ENCODE measurements at places on chromosomes 6 and 20.
A peak's percentile ranks its signal among the peaks of the same experiment; 100 is the strongest.

- DNase-seq = no peak
Measured at GRCh38 chr20:15236812-15237211, 899.4 kb upstream of the FLRT3 start.

DNA sequence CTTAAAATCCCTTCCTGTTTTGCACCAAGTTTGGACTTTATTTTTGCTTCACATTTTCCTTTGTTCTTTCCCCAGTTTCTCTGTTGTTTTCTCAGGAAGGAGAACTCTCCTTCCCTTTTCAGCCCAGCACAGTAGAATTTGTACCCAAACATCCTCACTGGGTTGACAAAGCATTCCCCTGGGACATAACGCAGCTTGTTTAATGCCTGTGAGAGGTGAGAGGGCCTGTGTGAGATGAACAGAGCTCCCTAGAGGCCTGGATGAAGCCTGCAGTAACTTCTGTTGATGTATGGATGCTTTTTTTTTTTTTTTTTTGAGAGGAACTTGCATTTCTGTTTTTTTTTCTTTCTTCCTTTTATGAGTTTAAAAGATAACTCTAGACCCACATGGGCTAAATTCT lies 104.9 kb upstream of the SLC22A23 start:
- DNase-seq = peak; percentile 43

DNA sequence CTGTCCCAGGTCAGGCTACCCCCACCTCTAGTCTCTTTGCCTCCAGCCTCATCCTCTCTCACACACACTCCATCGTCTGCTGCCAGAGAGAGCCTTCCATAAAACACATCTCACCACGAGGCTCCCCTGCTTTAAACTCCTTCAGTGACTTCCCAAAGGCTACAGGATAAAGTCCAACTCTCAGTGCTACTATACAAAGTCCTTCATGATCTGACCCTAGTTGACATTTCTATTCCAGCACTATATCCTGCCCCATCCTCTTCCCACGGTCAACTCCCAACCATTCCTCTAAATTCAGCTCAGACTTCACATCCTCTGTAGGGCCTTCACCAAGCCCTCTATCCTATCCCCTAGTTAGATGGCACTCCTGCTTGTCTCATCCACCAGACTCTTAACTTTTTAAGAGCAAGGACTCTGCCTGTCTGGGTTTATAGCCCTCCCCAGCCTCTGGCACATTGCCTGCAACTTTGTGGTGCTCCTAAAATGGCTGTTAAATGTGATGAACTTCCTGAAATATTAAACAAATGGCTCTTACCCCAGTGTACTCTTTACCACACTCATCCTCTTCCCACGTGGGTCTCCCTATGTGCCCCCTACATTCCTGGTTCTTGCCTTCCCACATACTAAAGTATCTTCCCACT lies 36.1 kb downstream of the KIF16B start:
- DNase-seq = no peak

DNA sequence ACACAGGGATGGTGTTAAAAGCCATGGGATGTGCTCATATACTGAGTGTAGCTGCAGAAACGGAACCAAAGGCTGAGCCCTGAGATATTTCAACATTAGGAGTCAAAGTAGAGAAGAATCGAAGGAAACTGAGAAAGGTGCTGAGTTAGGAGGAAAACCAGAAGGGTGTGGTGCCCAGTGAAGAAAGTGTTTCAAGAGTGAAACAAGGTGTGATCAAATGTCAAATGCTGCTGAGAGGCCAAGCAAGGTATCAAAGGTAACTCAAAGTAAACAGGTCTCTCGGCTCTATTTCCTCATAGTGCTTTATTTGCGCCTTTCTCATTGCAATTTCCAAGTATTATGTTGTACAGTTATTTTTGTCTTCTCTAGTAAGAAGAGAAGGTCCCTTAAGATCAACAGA lies 94.1 kb downstream of the PRDM1 start:
- no peak for DNase-seq

DNA sequence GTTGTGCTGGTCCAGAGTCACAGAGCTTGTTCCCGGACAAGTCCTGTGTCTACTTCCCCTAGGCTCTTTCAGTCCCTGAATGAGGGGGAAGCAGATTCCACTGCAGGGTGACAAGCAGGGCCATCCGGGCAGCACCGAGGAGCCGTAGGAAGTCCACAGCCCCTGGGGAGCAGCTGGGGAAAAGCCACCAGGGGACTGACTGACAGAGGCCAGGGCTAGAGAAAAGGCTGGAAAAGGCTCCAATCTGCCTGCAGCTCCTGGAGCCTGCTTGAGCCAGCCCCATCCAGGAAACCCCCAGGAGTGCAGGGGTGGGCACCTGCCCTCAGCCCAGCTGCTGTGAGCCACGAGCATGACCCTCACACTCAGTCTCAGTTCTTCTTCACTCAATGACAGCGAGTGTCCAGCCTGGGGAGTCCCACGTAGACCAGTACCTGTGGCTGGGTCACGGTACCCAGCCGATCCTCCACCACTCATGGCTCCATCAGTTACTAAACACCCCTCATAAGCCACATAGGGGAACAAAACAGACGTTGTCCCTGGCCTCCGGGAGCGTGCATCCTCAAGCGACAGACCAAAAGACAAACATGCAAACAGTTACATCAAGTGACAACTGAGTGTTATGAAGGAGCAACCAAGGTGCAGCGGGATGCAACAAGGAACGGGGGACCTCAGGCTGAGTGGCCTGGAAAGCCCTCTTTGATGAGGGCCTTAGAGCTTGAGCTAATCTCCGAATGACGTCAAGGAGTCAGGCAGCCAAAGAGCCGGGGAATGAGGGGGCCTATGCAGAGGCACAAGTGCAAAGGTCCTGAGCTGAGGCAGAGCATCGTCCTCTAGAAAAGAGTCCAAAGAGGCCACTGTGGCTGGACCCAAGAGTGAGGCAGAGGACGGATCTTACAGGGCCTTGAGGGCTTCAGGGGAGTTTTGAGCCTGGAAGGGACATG lies 24.8 kb upstream of the VSTM2L start:
- DNase-seq = no peak

GRCh38 chr6:44471271-44471981 lies 83.9 kb downstream of the CDC5L start:
- DNase-seq = no peak

- DNase-seq = peak; percentile 7
Measured at GRCh38 chr6:22145823-22146677, 150.8 kb downstream of the PRL start.

GRCh38 chr6:168606722-168607121 lies 165.7 kb downstream of the SMOC2 start:
- DNase-seq = no peak

- no peak for DNase-seq
Measured at GRCh38 chr6:102798636-102799035, 1405.1 kb downstream of the GRIK2 start.

DNA sequence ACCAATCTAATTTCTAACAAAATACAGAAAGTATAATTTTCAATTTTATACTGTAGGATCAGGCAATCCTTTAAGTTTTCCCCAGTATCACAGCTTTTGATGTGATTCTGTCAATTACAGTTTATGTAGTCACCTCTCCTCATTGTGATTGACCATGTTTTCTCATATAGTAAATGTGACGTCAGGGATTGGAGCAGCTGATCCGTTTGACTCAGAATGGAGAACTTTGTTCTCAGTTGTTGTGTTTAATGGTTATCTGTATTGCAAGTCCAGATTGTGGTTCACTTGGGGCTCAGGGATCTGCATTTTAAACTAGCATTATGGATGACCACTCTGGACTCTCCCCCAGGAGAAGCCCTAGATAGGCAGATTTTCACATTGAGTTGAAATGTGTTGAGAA lies 90.6 kb downstream of the DNAH8 start:
- no peak for DNase-seq

DNA sequence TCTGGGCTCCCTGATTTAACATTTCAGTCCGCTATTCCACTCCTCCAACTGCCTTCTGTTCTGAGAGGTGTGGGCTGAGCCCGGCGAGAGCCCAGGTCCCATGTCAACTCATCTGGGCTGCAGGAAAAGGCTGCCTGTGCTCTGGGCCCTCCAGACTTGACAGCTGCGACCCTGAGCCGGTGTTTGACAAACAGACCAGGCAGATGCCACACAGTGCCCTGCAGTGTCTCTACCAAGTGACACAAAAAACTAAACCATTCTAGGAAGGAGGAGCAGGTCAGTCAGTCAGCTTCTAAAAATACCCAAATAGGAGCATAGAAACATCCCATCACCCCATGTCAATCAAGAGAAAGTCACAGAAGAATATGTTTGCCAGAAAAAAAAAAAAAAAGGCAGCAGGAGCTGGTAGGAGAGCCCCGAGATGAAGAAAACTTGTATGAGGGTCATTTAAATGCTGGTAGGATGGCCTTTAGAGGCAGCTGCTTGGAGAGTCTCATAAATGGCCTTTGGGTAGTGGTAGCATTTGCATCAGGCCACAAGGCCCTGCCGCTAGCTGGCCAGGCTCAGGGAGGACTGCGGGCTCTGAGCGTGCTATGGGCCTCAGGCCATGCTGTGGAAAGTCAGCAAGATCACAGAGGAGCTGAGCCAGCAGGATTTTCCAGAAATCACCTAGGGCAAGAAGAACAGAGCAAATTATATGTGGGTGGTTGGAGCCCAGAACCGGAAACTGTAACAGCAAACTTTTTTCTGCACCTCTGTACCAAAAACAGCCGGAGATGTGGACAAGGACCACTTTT lies 36.6 kb upstream of the GFOD1 start:
- no peak for DNase-seq

GRCh38 chr6:56062836-56063235 lies 184.5 kb downstream of the COL21A1 start:
- no peak for DNase-seq

GRCh38 chr20:33499355-33499754 lies 9.5 kb downstream of the CBFA2T2 start:
- no peak for DNase-seq

- DNase-seq = peak; percentile 63
Measured at GRCh38 chr6:24780206-24780605, 5.5 kb downstream of the GMNN start.

DNA sequence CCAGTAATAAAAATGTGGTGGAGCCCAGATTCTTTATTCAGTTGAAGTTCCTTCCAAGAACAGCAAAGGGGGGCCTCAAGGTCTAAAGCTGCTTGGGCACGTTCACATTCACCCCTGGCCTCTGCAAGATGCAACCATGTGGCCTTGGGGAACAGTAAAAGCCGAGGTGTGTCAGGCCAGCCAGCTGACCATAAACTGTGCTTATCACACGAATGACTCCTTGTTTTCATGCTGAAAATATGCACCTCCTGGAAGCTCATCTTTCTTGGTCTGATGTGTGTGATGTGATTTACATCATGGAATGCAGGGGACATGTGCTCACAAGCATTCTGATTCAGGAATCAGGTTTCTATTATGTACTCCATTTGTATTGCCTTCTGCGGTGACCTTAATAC lies 211.6 kb upstream of the MARCKS start:
- DNase-seq = peak; percentile 85

- no peak for DNase-seq
Measured at GRCh38 chr6:160034036-160034930, 65.4 kb downstream of the IGF2R start.

DNA sequence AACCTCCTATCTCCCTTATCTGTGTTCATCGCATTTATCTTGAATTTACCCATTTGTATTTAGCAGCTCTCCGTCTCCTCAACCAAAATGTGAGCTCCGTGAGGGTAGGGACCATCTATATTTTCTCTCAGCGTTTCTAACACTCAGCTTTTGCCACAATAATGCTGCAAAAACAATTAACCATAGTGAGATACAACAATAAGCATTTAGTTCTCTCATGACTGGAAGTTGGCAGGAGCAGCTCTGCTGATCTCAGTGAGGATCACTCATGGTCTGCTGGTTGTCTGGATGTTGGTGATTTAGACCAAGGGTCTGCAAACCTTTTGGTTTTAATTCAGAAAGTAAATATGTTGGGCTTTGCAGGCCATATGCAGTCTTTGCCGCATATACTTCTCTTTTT lies 394.8 kb upstream of the RNF217 start:
- no peak for DNase-seq

- DNase-seq = peak; percentile 65
Measured at GRCh38 chr6:43070028-43070632, 6.0 kb upstream of the PTK7 start.
